Activated gamma-delta T cell (primary cell): ENCODE measurements at places on chromosomes 1 and 21.

GRCh38 chr1:234322979-234323378 is 50.3 kb upstream of the COA6 start:
- DNase-seq = no peak

DNA sequence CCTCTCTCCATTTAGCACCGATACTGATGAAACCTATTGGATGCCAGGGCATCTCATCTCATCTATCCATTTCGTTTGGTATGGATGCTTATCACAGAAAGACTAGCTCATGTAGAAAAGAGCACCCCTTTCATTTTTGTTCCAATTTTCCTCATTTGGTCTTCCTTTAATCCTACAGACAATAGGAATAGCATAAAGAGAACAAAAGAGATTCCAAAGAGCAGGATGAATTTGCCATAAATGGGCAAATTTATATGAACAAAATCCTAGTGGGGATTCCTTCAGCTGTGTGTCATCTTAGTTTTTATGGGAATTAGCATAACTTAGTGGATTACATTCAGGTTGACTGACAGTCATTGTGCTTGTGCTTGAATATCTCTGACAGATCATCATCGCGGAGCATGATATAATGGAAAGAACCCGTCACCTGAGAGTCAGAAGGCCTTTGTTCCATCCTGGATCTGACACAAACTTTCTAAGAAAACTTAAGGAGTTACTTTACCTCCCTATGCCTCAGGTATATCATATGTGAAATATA is 777.5 kb upstream of the ADGRL2 start:
- DNase-seq = no peak

- DNase-seq = no peak
Measured at GRCh38 chr1:186306533-186306932, 68.5 kb downstream of the TPR start.

DNA sequence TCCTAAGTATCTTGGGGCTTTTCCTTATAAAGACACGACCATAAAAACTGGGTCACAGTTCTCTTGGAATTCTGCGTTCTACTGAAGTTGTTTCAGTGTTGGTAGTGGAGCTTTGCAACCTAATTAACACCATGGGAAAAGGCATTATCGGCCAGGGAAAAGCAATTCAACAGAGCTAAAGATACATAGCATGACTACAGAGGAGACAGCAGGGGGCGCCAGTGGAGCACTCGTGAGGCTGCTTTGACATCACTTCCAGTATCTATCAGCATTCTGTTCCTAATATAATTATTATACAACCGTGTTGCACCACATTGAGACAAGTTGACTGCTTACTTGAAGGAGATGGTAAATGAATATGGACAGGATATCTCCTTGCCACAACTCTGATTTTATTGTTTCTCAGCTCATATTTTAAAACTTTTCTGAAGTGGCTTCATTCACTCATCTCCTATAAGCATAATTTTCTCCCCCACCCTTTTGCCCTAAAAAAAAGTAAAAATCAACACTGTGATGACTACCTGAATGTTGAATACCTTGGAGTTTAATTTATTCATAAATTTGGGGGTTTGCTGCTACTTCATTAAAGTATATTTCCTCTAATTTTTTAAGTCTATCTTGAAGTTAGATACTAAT is 39.4 kb downstream of the ZP4 start:
- DNase-seq = no peak

DNA sequence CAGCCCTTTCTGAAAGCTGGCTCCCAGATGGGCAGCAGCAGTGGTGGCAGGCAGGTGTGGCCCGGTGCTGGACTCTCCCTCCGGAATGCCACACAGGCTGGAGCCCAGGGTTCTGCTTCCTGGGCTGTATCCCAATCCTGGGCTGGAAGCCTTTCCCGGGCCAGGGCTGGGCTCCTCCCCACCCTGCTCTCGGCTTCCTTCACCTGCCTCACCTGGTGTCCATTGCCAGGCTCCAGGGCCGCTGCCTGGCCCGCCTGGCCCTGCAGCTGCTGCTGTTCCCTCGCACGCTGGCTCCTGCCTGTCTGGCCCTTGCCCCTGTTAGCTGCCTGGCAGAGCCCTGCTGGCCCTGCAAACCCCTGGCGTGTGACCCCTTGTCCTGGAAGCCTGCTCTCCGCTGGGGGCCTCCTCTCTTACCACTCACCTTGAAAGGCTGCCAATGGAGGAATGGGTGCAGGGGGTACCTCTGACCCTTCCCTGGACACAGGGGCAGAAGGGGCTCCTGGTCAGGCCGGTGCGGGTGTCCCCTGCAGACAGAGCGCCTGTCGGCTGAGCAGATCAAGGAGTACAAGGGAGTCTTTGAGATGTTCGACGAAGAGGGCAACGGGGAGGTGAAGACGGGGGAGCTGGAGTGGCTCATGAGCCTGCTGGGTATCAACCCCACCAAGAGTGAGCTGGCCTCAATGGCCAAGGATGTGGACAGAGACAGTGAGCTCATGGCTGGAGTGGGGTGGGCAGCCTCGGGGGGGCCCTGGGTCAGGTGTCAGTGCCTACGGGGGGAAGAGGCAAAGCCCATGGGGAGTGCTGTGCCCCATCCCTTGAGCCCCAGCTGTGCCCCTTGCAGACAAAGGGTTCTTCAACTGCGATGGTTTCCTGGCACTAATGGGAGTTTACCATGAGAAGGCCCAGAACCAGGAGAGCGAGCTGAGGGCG is 1.1 kb downstream of the CALML6 start:
- DNase-seq = no peak

DNA sequence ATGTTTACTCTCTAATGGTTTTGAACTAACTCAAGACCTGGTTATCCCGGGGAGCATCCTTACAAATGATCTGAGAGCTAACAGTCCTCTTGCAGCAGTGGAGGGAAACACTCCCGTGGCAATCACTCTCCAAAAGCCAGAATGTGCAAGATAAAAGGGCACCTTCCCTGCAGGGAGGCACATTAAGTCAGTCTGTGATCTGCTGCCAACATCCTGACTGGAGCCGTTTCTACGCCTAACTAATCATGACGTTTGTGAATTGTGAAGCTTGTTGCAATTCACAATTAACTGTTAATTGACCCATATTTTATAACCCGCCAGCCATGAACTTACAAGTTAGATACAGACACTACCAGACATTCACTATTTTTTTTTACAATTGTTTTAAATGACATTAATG is 52.1 kb upstream of the LGALS8 start:
- no peak for DNase-seq

DNA sequence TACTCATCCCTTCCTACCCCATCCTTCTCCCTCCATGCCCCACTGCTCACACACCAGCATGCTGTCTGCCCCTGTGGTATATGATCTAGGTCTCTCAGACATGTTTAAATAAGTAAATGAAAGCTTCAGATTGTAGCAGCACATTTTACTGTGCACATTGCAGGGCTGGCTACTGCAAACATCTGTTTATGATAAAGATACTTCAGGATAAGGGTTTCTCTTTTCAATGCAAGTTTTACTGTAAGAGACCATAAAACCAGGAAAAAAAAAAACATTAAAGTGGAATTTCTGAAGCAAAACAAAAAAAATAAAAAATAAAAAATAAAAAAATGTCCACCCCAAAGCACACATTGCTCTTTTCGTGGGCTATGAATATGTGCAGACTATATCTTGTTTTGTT is 184.4 kb downstream of the USH2A start:
- no peak for DNase-seq

DNA sequence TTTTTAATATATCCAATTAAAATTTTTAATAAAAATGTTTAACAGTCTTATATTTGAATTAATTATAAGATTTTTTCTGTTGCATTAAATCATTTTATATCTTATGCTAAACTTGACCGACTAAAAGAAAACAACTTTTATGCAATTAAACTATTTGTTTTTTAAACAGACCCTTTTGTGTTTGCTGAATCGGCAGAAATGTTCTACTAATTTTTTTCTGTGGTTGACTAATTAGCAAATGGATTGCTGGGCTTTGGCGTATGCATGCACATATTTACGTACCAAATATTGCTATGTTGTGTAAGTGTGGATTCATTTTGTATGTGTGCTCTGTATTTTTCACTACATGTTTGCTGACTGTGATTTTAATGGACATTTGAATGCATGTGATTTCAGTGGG is 174.8 kb downstream of the PBX1 start:
- no peak for DNase-seq

DNA sequence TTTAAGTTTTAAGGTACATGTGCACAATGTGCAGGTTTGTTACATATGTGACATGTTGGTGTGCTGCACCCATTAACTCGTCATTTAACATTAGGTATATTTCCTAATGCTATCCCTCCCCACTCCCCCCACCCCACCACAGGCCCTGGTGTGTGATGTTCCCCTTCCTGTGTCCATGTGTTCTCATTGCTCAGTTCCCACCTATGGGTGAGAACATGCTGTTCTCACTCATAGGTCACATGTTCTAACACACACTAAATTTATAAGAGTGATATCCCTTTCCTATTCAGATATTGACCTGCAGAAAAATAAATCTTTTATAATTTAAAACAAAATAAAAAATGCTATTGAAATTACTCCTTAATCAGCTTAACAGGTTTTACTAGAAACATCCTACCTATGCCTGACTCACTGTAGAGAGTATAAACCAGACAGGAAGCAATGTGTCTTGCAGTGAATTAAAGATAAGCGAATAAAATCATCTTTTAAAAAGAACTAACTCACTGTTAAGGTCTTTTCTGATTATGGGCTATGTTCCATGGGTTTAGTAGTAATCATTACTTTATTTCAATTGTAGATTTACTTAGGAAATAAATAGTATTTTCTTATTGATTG is 82.0 kb upstream of the DPH5 start:
- DNase-seq = no peak

DNA sequence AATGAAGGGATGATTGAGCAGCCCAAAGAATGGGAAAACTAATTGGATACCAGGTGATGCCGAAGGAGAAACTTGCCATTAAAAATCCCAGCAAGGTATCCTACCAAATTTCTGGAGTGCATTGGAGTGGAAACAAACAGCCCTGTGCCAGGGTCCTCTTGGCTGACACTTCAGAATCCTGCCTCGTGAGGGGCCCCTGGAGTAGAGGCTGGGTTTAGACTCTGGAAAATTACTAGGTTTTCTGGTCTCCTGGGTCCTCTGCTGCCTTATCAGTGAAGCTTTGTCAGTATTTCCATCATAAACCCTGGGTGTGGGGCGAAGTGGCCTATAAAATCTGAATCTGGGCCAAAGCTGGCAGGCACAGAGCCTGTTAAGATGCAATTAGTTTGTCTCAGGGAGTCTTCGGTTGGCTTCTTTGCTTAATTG is 289.2 kb upstream of the USP24 start:
- DNase-seq = no peak

DNA sequence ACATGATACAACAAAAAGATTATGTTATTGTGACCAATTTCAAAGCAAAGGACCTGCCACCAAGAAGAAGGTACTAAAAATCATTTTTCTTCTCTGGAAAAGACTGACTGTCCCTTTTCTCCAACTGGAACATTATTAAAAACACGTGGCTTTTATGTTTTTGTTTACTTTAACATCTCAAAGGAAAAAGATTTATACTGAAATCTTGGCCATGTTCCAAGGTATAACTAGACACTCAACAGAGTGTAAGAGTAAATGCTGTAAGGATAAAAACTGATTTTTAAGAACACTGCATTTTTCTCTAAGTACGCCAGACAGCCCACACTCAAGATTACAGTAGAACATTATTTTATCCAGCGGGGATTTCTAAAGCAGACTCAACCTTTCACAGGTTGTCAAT is 62.1 kb downstream of the BRWD1 start:
- DNase-seq = no peak

GRCh38 chr1:245871915-245872314 is 635.2 kb downstream of the SMYD3 start:
- no peak for DNase-seq

DNA sequence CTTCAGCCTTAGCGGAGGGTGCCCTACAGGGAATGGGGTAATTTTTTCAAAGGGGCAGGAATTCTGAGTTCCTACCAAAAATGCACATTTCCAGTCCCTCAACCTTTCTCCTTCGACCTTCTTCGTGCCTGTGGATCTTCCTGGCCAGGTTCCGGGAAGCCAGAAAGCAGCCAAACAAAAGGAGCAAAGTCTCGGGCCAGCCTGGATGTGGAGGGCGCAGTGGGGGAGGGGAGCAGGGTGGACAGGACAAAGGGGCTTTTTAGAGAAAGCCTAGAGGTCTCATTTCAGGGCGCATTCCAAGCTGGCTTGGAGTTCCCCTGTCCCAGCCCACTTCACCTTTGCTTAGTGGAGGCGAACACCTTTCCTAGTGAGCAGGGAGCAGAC is 2.9 kb upstream of the INAVA start:
- DNase-seq = no peak

DNA sequence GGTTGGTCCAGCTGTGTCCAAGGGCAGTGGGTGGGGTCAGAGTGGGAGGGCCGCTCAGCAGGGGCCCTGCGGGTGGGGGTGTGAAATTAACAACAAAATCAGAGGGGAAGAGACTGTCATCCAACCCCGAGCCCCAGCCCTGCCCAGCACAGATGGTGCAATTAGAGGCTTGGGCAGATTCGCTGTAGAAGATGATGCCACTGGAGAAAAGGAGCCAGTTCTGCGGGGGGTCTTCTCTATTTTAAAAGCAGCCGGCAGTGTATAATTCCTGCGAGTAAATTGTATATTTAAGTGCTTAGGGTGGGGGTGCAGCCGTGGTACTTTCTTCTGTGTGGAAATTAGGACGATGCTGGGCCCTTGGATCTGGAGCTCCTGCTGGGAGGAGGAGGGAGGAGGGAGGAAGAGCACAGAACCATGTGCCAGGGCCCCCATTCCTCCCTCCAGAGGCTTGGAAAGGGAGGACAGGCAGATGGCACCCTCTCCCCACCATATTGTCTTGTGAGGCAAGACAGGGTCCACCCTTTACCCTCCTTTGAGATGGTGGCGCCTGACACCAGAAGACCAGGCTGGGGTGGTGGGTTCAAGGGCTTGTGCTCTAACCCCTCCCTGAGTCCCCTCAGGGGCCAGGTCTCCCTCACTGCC is 89.2 kb downstream of the ACTL8 start:
- no peak for DNase-seq

DNA sequence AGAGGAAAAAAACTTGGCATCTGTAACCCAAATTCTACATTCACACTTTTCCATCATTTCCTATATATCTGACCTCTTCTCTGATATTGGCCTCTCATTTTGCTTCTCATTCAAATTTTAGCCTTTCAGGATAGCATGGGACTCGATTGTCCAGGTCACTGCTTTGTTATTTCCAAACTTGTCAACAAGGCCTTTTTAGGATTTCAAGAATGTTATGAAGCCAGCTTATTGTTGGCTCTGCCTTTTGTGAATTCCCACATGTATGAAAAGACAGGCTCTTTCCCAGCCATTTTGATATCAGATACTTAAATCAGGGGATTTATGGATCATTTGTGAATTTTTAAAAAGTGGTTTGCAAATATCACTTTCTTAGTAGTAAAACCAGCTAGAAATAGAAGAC is 663.5 kb downstream of the NCAM2 start:
- DNase-seq = no peak

- DNase-seq = no peak
Measured at GRCh38 chr21:41974752-41975053, 20.9 kb upstream of the C2CD2 start.

- no peak for DNase-seq
Measured at GRCh38 chr1:24438423-24438901, 22.9 kb downstream of the NIPAL3 start.
